CD4-positive, alpha-beta T cell treated with Interferon gamma for 1 hour (primary cell): ENCODE measurements at places on chromosomes 13 and 19.

DNA sequence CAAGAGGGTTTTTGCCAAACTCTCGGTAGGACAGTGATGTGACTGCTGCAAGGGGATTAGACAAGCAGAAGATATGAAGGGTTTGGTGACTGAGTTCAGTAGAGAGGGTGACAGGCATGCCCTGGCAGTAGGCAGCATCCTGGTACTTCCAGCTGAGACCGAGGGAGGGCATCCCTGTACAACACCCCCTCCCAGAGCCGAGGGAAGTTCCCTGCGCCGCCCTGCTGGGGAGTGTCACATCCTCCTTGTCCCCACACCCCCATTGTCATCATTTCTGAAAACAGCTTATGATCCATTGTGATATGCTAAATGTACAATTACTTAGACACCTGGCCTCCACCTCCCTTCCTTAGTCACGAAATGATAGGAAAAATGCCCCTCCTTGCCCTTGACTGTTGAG lies 14.6 kb downstream of the ZNF544 start:
- DNase-seq = no peak

DNA sequence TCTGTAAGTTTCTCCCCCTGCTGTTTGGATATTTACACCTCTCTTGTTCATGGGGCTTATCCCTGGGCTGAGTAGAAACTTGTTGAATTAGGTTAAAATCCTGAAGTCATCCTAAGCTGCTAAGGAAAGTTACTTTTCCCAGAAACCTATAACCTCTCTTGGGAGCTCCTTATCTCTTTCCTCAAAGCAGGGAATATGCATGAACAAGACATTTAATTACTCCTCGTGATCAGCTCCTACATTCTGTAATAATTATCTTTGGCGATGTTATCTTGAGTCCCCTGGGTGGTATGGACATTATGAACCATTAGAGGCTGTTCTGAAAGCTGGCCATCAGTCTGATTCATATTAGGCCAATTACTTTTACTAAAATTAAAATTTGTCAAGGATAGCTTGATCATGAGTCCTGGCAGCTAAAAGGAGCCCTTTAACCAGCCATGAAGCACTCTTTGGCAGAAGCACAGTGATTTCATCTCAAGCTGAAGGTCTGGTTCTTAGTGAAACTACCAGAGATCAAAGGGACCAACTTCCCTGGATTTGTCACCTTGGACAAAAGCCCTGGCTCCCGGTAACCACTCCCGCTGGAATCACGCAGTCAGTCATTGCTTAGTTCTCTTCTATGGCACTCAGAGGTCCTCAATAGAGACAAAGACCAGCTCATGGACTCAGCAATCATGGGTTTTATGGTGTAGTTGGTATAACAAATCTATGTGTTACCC lies 811.8 kb downstream of the UQCRFS1 start:
- no peak for DNase-seq

GRCh38 chr13:112916296-112916695 lies 52.7 kb upstream of the MCF2L start:
- DNase-seq = no peak

GRCh38 chr13:51330791-51331190 lies 8.7 kb upstream of the SERPINE3 start:
- DNase-seq = no peak

- no peak for DNase-seq
Measured at GRCh38 chr13:87128036-87128435, 543.1 kb upstream of the SLITRK5 start.

GRCh38 chr19:54434873-54435214 lies 14.2 kb upstream of the LENG8 start:
- no peak for DNase-seq

GRCh38 chr19:17754634-17755442 lies 3.6 kb downstream of the FCHO1 start:
- peak; percentile 64 for DNase-seq

- DNase-seq = no peak
Measured at GRCh38 chr13:73141292-73141771, 82.5 kb downstream of the KLF5 start.

GRCh38 chr13:39825886-39826285 lies 170.4 kb downstream of the COG6 start:
- DNase-seq = no peak

- no peak for DNase-seq
Measured at GRCh38 chr19:708154-709143, at the start of gene PALM. Gene PALM (plus strand): TSS chr19:708935. CDS start chr19:709147, 212 bp downstream.

DNA sequence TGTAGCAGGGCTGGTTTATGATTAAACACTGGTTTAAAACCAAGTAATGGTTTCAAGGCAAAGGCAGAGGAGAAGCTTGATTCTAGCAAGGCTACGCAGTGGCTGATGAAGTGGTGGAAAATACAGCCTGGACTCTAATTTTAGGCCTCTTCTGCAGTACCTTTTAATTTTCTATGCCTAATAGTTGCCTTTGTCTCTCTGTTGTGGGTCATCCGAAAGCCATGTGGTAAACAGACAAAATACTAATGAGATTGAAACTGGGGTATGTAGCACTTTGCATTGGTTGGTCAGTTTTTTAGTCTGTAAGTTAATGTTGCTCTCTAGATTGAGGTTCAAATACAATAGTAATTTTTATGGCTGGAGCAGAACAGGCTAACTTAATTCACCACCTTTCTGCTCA lies 3.3 kb downstream of the LMO7 start:
- no peak for DNase-seq

- no peak for DNase-seq
Measured at GRCh38 chr19:46288896-46289588, 7.8 kb upstream of the HIF3A start.

DNA sequence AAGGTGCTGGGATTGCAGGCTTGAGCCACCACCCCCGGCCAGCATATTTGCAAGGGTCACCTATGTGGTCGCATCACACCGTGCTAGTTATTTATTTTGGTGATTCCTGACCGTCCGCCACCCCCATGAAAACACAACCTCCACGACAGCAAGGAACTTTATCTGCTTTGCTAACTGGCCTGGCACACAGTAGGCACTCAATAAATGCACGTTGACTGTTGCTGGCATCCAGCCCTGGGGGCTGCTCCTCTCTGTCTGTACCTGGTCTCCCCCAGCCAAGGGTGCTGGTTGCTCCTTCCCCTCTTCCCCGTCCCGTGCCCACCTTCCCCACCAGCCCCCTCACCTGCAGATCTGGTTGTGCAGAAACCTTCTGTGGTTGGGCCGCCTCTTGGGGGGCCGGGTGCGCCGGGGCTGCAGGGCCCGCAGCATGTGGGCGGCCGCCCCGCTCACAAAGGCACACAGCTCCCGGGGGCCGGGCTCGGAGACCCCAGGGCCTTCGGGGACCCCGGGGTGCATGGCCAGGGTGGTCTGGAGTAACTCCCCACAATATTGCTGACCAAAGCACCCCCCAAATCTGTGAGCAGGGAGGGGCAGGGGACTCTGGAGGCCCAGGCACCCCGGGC lies 401 bp downstream of the C19orf85 start:
- no peak for DNase-seq

GRCh38 chr19:35314031-35314430 lies 15.0 kb upstream of the CD22 start:
- DNase-seq = no peak

DNA sequence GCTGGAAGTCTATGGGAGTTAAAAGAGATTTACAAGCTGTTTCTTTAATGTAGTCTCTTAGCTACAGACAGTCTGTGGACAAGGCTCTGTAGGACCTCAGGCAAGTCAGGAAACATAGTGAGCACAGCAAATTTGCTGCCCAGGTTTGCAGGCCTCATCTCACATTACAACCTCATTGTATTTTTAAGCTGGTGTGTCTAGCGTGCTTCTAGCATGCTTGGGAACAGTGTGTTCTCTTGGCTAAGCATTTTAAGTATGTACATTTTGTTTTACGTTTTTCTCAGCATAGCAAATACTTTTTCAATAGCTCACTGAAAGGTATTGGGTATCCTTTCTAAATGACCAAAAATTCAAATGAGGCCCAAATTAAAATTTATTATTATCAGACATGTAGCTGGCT lies 113.2 kb downstream of the STARD13 start:
- no peak for DNase-seq

DNA sequence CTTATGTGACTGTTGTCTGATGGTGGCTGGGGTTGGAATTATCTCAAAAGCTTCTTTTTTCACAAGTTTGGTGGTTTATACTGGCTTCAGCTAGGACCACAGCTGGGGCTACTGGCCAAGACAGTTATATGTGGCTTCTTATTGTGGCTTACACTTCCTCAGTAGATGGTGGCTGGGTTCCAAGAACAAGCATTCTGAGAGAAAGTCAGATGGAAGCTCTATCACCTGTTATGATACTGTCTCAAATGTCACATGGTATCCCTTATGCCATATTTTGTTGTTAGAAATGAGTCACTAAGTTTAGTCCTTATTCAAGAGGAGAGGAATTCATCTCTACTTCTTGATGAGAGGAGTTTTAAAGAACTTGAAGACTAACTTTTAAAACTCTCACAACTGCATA lies 41.6 kb downstream of the NDFIP2 start:
- DNase-seq = no peak

- no peak for DNase-seq
Measured at GRCh38 chr13:114309806-114310410, 4.4 kb upstream of the CHAMP1 start.

DNA sequence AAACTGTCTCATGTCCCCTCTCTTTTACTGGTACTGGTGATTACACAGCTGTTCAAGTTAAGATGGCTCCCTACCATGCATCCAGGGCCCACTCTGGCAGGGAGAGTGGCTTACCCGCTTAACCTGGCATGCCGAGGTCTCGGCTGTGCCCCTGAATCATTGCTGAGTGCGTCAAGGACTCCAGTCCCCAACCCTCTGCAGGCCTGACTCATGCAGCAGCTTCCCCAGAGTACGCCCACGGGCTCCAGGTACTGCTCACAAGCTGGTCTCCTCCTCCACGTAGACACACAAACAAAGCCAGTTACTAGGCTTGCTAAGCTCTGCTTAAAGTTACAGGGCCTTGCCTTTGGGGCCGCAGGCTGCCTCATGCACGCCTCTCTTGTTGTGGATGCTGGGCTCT lies 447.4 kb downstream of the COG6 start:
- no peak for DNase-seq

GRCh38 chr13:73995736-73996135 lies 138.5 kb downstream of the KLF12 start:
- DNase-seq = no peak

DNA sequence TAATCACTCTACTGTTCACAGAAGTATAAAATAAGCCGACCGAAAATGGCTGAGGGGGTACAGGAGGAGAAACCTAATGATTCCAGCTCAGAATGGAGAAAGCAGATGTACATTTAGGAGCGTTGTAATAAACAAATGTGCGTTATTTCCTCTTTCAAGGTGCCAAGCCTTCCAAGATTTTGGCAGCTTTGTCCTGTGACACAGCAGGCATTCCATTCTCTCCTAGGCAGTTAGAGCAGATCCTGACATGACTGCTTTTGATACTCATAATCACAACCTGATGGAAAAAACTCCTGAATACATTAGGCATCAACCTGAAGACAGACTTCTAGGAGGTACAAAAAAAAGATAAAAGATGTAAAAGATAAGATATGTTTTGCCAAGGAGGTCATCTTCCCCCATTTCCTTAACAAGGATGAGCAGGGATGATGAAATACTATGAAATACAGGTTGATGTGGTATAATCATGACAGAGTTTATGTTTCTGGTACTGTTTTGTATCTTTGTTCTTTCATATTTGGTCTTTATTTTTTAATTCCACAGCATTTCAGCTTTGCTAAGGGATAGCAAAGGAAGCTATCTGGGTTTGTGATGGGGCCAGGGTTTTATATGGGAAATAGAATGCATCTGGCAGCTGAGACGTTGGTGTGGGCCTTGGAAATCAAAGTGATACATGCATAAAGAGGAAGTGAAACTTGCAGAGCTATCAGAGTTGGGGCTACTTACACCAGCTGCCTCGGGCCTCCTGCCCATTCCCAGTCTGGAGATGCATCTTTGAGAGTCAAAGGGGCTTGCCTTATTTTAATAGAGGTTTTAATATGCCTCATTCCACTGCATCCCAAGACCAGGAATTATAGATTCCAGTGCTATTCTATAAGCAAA lies 222.5 kb downstream of the OXGR1 start:
- no peak for DNase-seq

DNA sequence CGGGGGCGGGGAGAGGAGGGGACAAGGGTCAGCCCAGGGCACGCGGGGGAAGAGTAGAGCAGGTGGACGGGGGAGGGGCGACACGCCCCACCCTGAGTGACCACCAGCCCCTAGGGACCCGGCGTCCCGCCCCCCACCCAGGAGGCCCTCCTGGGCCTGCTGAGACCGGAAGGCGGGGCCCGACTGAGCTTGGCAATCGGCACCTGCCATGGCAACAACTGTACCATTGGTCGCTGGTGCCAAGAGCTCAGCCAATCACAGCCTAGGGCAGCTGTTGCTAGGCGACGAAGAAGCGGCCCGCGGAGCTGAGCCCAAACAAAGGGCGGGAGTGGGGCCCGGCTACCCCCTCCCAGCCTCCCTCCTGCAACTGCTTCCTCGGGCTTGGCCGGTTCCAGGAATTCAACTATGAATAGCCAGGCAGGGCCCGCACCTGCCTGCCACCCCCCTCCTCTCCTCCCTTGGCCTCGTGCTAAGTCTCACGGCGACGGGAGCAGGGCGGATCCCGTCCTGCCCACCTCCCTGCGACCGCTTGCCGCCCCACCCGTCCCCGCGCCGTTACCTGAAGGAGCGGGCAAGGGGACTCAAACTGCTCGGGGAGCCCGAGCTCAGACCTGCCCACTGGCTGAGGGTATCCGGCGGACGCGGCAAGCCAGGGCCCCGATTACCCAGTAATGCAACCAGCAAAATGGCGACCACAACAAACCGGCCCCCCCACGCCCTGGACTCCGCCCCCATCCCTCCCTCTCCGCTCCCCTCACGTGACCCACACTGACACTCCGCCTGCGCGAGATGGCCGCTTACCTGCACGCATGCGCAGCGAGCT lies at the start of gene DYRK1B:
DYRK1B (minus strand) TSS at position 699 of the 823 bp plus-strand sequence. CDS start 2,295 bp downstream, outside the sequence.
- peak; percentile 99 for DNase-seq

GRCh38 chr19:8466018-8466417 lies 21.2 kb downstream of the HNRNPM start:
- DNase-seq = no peak

DNA sequence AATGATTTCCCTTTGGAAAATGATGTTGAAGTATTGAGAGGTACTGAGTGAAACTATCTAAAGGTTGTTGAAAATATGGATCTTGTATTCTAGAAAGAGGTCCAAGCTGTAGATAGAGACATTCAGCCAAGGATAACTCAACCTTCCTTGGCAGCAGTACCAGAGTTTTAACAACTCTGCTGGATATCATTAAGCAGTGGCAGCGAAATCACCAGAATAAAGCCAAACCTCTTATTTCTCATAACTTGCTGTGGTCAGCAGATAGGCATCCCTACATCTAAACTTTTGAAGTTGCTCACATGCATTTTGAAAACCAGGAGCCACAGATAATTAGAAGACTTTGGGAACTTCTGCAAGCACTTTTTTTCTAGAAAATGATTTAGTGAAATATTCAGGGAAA lies 559.8 kb downstream of the IRS2 start:
- no peak for DNase-seq

GRCh38 chr19:39645800-39646411 lies 9.8 kb upstream of the LGALS16 start:
- no peak for DNase-seq

DNA sequence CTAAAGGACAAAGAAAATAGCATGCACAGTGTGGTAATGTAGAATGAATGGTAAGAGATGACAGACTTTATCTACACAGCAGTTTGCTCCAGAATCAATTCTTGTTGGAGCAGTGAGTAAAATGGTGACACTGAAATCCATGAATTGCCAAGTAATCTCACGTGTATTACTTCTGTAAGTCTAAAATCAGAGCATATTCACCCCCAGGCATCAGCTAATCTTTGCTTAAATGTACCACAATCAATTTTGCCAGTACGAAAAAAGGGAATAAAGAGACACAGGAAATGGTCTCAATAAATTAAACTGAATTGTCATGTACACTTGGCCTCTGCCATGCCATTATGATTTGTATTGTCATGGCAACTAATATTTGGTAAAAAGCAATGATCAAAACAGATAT lies 294.2 kb downstream of the PCDH17 start:
- no peak for DNase-seq
